Adipocyte (in vitro differentiated cells): ENCODE measurements at places on chromosomes 4 and X.

GRCh38 chr4:54265366-54265765, 36.3 kb downstream of the PDGFRA start:
- DNase-seq: no peak

GRCh38 chr4:181650033-181650825, 593.0 kb upstream of the TENM3 start:
- peak; percentile 19 for DNase-seq

DNA sequence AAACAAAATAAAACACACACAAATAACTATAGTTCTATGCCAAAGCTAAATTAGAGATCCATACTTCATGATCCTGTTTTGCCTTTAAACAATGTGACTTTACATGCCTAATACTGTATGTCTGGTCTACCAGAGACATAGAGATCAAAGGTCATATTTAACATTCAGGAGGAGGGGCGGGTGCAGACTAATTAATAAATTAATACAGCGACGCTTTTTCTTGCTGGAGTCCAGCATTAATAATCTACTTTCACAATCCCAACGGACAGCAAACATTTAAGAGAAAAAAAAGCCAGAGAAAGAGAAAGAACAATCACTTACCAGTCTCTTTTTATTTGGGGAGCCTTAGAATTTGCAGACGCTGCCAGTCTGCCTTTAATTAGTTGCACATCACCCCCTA, 509 bp downstream of the CXXC4 start:
- no peak for DNase-seq

GRCh38 chrX:68710870-68711576, 63.6 kb downstream of the STARD8 start:
- DNase-seq: peak; percentile 34

DNA sequence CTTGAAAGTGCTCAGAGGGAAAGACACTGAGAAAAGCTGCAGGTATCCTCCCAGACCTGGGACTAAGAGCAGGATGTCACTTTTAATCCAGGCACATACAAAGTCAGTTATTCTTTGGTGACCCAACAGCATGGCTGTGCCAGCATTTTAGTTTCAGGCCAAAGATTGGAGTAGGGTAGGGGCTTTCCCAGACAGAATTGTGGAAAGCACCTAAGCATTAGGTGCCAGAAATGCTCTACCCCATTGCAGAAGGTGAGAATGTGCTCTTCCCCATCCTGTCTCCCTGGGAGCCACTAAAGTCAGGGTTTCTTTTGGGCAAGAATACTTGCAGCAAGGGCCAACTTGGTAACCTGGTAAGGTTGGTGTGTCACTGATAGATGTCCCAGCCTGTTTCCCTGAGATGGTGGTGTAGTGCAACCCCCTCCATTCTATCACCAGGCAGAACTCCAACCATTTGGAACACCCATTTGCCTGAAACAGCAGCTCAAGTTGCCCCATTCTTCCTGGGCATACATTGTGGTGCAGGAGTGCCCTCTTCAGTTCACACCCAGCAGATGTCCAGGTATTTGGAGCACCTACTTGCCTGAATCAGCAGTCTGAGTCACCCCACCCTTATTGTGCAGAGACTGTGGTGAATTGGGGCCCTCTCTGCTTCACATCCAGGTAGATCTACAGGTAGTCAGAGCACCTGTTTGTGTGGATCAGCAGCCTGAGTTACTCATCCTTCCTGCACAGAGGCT, 183.5 kb downstream of the ZC4H2 start:
- no peak for DNase-seq

DNA sequence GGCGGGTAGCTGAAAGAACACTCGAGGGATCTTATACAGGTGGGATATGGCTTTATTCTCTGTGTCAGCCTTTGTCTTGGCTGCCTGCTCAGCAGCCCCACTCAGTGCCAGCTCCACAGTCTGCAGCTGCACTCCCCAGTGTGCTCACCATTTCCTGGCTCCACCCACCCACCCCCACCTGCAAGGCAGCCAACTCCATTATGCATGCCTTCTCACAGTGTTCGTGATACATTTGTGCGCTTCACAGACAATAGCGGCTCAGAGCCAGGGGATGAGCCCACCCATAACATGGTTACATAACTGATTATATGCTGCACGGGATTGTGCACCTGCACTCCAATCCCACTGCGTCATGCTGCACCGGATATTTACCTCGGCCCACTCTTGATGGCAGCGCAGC, 8.8 kb upstream of the TMEM128 start:
- no peak for DNase-seq

DNA sequence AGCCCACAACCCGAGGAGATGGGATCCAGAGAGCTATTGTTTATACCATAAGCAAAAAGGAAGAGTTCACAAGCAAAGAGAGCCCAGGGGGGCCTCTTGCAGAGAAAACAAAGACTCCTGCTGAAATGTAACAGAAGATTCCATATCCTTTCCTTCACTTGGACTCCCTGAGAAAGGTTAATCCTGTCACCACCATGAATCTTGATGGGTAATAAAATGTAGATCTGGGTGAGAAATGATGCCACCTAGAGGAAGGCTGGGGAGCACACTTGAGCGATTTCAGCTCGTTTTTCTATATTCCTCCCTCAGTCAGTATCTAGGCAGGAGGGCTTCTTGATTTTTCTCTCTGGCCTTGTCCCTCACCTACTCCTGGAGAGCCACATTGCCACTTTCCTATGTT, 10.2 kb upstream of the KCNE5 start:
- peak; percentile 18 for DNase-seq

DNA sequence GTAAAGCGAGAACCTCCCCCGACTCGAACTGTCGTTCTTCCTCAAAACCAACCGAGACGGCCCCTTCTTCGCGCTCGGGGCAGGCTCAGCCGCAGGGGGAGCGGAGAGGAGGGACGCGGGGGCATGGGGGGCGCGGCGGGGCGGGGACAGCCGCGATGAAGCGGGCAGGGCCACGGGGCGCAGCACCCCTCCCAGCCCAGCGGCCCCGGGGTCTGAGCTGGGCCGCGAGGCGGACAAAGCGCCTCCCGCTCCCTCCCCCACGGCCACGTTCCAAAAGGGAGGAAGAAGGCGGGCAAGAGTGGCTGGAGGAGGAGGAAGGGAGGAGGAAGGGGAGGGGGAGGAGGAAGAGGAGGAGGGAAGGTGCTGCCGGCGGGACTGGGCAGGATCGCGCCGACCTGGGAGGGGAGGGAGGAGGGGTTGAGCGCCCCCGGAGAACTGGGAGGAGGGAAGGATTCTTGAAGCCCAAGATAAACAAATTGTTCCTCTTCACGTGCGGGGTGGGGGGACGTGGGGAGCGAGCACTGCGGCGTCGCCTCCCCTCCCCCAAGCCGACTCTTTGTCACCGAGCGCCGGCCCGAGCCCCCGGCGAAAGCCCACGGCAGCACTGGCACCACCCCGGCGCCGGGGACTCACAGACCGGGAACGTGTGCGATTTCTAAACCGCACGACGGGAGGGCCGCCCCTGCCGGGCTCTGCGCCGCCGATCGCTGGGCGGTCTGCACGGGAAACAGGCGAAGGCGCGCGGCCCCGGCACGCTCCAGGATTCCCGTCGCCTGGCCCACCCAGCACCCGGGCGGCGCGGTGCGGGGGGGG, 2.9 kb downstream of the MAML3 start:
- DNase-seq: peak; percentile 95

DNA sequence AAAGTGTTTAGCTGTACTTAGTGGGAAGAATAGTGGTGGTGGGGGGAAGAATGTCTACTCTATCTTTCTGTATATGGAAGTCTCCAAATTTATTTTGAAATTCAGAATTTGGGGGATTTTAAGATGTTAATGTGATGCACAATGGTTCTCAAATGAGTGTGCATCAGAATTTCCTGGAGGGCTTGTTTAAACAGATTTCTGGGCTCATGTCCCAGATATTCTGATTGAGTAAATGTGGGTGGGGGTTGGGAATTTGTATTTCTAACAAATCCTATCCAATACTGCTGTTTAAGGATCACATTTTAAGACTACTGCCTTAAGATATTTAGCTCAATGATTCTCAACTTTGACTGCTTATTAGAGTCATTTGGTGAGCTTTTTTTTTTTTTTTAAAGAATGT, 15.1 kb upstream of the INTS6L start:
- DNase-seq: no peak

DNA sequence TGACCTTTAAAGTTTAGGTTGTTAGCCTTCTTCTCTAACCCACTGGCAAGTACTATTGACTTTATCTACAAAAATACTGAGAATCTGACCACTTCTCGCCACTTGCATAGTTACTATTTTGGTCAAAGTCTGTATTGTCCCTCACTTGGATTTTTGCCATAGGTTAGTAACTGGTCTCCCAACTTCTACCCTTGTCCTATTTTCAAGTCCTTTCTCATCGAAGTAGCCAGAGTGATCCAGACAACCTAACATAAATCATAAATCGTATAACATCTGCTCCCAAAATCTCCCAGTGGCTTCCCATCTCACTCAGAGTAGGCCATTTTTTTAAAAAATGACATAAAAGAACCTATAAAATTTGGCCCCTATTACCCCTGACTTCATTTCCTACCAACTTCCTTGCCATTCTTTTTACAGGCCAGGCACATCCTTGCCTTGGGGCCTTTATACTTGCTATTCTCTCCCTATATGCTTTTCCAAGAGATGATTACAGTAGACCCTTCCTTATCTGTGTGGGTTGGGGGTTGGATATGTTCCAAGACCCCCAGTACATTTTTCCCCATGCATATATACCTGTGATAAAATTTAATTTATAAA, 29.0 kb downstream of the WDFY3 start:
- no peak for DNase-seq

DNA sequence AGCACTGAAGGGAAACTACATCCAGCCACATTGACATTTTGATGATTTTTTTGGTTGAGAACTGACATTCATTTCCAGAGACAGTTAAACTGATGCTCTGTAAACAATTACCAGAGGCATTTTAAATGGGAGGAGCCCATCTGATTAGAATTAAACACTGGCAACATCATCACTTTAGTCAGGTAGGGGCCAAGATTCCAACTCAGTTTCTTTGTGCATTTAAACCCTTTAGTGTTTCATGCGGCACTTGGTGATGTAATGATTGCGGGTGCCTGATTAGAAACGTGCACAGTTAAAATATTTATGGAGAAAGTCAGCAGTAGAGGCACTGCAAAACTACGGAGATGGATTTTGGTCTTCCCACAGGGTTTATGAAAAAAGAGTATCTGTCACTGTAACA, 16.1 kb downstream of the TNIP3 start:
- DNase-seq: peak; percentile 32

- peak; percentile 21 for DNase-seq
Measured at GRCh38 chrX:136147976-136148375, 643 bp downstream of the FHL1 start.

GRCh38 chr4:14908635-14909034, 93.6 kb upstream of the CPEB2 start:
- peak; percentile 15 for DNase-seq

GRCh38 chrX:109533631-109534030, 3.0 kb upstream of the NXT2 start:
- peak; percentile 1 for DNase-seq

GRCh38 chr4:107115185-107115847, 79.2 kb upstream of the DKK2 start:
- DNase-seq: peak; percentile 76

- DNase-seq: no peak
Measured at GRCh38 chr4:13092702-13093101, 391.4 kb downstream of the RAB28 start.
